ENCODE measurements at places on chromosomes 1 and 21.

GRCh38 chr1:66729119-66729518, 23.1 kb upstream of the DYNLT5 start:
- no peak for DNase-seq

GRCh38 chr1:25994402-25995150, 3.3 kb downstream of the PAFAH2 start:
- no peak for DNase-seq

DNA sequence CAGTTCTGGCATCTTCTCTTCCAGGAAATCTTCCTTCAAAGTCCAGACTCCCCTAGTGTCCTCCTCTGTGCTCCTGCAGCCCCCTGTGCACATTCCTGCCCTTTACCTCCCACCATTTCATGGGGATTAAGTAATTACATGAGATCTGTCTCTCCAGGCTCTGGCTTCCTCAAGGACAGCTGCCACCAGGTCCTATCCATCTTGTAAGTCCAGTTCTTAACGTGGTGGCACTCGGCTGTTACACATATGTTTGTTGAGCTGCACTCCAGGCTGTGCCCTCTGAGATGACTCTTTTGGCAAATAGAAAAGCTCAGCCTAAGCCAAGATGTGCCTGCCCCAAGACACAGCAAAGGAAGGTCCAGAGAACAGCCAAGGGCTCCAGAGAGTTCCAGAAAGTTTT, 57.4 kb upstream of the CAMK1G start:
- DNase-seq = no peak

DNA sequence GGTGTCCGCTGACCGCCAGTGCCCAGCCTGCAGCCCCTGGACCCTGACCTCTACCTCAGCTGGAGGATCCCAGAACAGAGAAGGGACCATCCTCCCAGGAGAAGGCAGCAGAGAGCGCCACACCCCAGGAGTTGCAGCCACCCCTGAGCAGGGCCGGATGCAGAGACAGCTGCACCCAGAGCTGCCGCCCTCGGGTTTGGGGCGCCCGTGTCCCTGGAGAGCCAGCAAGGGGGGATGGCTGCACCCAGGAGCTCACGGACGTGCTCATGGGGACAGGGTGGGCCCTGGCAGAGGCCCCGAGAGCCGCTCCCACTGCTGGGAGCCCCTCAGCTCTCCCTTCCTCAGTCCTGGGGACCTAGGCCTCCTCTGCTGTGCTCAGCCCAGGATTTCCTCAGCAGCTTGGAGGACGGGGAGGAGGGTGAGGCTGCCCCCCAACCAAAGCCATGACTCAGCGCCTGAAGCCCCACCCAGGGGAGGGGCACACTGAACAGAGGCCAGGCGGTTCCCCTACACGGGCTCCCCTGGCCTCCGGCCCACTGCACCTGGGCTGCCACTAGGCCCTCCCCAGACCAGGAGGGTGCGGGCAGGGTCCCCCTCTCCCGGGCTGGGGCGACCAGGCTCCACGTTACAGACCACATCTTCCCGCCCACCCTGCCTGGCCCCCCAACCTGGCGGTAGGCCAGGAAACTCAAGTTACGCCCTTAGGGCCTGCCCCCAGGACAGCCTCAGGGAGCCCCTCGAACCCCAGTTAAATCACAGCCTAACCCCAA, 2.2 kb downstream of the ACAP3 start:
- DNase-seq = peak; percentile 81

DNA sequence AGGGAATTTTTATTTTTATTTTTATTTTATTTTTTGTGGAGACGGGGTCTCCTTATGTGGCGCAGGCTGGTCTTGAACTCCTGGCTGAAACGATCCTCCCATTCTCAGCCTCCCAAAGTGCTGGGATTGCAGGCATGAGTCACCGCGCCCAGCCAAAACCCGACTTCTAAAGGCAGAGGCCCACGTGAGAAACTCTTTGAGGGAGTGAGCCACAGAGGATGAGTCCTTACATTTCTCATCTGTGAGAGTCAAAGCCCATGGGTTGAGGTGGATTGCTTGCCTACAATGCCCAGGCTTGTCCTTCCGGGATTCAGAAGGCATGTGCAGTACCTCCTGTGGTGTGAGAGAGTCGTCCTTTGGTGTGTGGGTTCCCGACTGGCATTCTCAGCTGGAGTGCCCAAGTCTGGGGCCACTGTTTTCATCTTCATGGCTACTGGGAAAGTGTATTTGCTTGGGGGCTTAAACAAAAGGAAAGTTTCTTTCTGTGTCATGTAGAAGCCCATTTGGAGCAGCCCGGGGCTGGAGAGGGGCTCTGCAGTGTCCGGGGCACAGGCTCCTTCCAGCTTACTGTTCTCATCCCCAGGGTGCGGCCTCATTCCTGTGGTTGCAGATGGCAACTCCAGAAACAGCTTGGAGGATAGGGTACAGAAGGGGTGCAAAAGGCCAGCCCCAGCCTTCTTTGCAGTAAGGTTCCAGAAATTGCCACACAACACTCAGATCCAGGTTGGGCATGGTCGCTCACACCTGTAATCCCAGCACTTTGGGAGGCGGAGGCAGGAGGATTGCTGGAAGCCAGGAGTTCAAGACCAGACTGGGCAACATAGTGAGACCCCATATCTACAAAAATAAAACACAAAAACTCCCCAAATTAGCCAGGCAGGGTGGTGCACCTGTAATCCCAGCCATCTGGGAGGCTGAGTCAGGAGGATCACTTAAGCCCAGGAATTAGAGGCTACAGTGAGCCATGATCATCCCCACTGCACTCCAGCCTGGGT, 29.4 kb upstream of the CSF3R start:
- no peak for DNase-seq
